ENCODE measurements at places on chromosomes 3 and 15. TPM values are rescaled to one million over a fixed set of nuclear protein-coding genes. Genes with fewer than 3 reads are reported as not detected.
A peak's percentile ranks its signal among the peaks of the same experiment; 100 is the strongest.

GRCh38 chr3:17817545-17817944 is 75.1 kb upstream of the TBC1D5 start:
- DNase-seq, result no peak

DNA sequence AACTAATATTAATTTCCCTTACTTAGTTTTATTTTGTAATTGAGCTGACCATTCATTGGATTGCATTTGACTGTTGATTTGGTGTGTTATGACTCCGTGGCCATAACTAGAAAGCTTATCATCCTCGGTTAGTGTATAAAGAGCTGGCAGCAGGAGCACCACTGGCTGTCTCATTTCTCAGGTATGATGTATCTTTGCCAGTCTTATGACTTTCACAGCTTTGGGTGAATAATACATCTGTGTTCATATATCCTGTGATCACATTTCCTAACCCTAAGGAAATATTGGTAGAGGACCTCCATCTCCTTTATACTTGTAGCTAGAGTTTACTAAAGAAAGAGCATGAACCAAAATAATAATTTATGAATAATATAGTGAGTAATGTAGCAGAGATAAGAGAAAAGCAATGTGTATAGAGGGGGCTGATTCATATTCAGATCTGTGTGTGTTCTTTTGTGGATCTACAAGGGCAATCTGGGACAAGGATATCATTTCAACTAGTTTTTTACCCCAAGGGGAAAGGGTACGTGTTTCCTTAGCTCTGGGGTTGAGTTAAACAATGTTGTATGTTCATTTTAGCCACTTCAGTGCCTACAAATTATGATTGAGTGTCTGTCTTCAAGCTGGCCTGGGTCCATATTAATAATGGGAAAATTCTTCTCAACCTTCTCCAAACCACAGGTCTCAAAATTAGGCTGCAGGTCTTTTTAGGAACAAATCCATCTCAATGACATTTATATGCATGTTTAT is 901.7 kb downstream of the NTRK3 start:
- no peak for DNase-seq

ARGFX gene
- polyA plus RNA-seq, result not detected

- no peak for DNase-seq
Observed at GRCh38 chr3:161957467-161957866, 460.9 kb downstream of the OTOL1 start.

- DNase-seq, result peak; percentile 55
Observed at GRCh38 chr15:67063689-67064606, 1.5 kb upstream of the SMAD3 start.

DNA sequence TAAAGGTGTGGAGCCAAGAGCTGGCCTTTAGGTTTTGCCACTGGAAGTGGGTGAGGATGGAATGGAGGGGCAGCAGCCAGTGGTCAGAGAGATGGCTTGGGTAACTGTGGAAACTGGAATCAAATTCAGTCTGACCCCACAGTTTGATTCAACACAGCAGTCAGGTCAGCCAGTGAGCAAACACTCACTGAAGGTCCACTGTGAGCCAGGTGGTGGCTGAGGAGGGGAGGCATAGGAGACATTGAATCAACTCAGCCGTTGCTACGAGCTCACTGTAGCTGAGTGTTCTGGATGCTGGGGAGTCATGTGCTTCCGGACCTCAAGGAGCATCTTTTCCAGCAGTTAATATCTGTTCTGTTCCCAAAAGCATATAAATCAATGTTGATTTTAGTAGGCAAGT is 37.5 kb downstream of the LPP start:
- DNase-seq, result no peak

FBN1 gene
- 4.7 TPM for polyA plus RNA-seq

DNA sequence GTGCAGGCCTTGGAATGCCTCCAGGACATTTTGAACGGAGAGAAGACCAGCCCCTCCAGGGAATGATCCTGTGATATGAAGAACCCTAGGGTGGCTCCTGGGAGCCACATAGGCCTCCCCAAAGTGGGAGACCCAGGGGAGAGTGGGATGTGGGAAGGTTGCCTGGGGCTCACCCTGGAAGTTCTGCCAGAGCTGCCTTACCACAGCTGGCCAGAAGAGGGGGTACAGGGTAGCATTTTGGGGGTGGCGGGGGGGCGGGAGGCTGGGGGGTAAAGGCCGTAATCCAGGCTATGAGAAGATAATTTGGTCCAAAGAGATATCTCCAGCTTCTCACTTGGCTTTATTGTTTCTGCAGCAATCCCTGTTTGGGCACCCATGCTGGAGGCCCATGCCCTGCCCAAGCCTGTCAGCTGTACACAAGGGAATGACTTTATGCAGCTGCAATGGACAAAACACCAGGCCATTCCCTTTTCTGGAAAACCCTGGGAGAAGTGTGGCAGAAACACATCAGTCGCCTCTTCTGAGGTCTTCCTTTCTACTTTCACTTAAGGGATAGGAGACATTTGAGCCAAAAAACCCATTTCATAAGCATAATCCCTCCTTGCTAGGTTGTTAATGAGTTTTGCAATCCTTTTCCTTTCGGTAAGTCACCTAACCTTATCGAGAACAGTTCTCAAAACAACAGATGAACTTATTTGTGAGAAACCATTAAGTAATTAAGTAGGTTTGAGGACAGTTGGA is 11.0 kb upstream of the MUSTN1 start:
- no peak for DNase-seq

DNA sequence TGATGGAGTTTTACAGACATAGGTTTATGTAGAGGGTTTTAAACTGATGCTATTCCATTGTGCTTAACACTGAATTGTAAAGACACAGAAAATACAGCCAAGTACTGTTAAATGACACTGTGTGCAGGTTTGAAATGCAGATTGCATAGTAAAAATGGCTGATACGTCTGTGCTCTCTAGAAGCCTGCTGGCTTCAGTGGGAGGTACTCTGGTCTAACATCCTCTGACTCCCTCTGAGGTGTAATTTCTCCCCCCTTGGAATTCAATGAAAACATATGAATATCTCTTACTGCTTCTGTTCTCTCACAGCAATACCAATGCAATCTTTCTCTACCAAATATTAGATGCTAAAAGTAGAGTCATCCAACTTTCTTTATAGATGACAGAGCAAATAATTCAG is 176.6 kb downstream of the SLC9A9 start:
- no peak for DNase-seq

ATXN7 gene
- 2.1 TPM for polyA plus RNA-seq

GRCh38 chr15:69159805-69160140 is 662 bp upstream of the GLCE start:
- DNase-seq, result no peak

PROK2 gene
- polyA plus RNA-seq, result 0.58 TPM

DNA sequence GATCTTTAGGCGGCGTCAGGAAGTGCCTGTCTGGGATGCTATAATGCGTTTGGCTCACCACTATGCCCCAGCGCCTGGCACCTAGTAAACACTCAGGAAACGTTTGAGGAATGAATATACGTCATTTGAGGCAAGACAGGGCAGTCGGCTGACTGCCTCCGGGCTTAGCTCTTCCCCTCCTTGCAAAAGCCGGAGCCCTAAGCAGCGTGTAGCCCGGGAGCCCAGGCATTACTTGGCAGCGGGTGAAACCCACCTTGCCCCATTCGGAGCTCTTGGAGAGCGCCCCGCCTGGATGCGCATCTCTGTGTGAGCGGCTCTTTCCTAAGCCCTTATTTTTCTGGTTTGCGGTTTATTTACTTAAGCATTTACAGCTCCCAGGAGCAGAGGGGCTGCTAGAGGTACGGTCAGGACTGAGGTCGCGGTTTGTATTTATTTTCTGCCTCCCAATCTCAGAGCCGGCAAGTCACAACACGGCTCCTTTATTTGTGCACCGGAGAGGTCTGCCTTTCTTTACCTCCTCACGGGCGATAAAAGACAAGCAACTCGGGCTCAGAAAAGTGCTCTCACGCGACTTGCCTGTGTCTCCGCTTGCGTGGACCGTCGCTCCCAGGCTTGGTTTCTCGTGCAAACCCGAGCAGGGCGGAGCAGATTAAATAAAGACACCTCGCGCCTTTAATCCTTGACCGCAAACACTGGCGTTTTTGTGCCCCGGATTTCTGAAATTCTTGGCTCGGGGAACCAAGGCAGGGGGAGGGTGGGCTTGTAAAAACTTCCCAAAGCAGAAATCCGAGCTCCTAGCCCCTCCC is 737 bp upstream of the ITPR1 start:
- DNase-seq, result peak; percentile 62

DNA sequence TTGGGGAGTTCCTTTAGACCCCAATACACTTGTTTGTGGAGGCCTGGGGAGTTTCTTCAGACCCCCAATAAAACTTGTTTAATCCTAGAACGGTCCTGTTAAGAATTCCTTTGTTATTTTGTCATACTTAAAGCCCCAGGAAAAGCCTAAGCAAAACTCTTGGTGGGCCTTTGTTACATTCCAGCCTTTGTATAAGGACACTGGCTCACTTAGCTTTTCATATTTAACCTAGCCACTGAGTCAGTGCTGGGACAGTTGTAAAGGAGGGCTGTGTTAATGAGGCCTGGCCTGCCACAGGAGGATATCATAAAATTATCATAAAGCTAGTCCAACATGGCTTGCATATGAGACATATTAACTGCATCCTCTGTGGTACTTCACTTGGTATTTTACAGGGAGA is 760.1 kb downstream of the ZNF385D start:
- DNase-seq, result no peak

APOD gene
- 258 TPM for polyA plus RNA-seq

DNA sequence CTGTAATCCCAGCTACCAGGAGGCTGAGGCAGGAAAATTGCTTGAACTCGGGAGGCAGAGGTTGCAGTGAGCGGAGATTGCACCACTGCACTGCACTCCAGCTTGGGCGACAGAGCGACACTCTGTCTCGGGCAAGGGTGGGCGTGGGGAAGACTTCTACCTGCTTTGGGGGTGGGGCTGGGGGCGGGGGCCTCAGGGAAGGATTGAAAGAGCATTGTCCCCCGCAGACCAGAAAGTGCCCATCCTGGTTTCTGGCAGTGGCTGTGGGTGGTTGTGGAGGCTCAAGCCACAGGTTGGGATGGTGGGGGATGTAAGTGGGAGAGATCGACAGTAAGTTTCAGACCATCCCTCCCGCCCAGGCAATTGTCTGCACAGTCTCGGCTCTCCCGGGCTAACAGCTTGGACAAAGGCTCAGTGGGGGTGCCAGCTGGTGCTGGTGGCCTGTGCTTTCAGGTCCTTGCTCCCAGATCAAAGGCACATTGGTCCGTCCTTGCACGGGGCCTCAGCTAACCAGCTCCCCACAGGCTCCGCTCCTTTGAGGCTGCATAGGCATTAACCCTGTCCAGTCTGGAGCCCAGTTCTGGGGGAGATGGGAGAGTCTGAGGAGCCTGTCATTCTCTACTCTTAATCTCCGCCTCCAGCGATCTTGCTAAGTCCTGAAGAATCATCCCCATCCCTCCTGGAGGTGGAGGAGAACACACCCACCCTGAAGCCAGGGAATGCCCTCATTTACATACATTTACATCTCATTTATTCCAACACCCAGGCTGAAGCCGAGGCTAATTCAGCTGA is 8.6 kb downstream of the SCN5A start:
- no peak for DNase-seq

- DNase-seq, result no peak
Observed at GRCh38 chr3:140007081-140007480, 72.1 kb downstream of the CLSTN2 start.

DNA sequence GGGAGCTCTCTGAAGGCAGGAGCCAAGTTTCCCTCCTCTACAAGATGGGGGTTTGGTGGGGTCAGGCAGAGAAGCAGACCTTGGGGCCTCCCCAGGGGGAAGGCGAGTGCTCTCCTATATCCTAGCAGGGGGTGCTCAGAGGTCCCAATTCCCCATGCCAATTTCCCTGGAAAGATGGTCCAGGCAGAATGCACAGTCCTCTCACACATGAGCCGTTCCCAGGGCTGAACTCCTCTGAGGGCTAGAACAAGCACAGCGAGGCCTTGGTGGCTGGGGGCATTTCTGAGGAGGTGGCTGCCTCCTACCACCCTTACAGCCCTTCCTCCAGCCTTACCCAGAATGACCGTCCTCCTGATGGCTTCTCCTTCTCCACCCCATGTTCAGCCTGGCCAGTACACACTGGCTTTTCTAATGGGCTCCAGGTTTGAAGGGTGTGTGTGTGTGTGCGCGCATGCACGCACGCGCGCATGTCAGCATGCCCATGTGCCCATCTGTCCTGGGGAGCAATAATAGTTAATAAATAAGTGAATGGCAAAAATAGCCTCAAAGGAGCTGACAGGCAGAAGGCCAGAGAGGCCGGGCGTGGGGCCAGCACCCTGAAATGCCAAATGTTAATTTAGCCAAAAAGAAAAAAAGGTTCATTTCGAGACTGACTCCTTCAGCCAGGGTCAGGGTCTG is 24.4 kb downstream of the ADCY5 start:
- DNase-seq, result no peak

GRCh38 chr3:94101860-94102259 is 39.0 kb downstream of the NSUN3 start:
- DNase-seq, result no peak

PDCD7 gene
- 16.6 TPM for polyA plus RNA-seq

DNA sequence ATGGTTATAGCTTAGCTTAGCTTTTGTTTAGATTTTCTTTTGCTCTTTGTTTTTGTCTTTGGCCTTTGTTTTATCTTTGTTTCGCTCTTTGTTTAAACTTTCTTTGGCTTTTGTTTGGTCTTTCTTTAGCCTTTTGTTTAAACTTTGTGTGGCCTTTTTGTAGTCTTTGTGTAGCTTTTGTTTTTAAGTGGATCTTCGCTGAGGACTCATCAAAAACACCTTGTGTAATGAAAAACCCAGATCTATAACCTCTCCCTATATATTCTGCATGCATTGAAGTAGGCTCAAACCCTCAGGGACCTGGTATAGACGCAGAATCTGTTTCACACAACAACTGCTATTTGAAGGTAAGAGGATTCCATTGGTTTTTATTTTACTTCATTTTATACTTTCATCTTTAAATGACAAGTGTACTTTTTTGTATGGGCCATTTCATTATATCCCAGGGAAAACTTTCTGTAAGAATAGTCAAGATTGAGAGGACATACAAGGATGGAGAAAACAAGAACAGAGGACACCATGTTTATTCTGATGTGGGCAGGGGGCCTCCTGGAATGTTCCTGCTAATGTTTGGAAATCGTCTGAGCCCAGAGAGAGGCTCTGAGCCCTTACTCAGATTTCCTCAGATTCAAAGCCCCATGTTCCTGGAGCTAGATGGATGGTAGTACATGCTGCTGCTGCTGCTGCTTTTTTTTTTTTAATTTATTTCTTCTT is at the start of gene MOBP:
MOBP (plus strand) TSS at position 287 of the 714 bp plus-strand sequence. CDS start 34,390 bp downstream, outside the sequence.
- DNase-seq, result no peak

SPATA12 gene
- polyA plus RNA-seq, result 0.05 TPM

MORC1 gene
- polyA plus RNA-seq, result not detected

All from stomach (tissue), 19 donors.